ENCODE measurements at places on chromosomes 16 and 17.
A peak's percentile ranks its signal among the peaks of the same experiment; 100 is the strongest.

DNA sequence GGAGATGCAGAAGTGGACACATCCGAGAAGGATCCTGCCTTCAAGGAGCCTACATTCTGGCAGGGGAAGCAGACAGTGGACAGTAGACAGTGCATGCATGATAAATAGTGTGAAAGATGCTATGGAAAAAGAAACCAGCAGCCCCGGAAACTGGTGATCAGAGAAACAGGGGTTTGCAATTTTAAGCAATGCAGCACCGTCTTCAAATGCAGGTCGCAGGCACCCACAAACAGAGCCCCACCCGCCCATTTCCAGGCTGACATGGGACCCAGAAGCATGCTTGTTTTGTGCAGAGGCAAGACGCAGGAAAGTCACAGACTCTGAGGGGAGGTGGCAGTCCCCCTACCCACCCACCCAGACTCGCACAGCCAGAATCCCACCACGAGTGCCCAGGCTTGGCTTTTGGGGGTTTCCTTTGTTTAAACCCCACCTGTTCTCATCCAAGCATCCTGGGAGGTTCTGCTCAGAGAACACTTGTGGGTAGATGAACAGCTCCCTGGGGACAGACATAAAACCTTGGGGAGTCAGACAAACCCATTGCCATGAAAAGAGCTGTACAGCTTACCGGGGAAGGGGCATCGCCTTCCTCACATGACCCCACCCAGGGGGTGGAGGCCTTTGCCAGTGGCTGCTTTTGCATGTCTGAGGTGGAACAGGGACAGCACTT lies 114.3 kb downstream of the MGAT5B start:
- no peak for DNase-seq

DNA sequence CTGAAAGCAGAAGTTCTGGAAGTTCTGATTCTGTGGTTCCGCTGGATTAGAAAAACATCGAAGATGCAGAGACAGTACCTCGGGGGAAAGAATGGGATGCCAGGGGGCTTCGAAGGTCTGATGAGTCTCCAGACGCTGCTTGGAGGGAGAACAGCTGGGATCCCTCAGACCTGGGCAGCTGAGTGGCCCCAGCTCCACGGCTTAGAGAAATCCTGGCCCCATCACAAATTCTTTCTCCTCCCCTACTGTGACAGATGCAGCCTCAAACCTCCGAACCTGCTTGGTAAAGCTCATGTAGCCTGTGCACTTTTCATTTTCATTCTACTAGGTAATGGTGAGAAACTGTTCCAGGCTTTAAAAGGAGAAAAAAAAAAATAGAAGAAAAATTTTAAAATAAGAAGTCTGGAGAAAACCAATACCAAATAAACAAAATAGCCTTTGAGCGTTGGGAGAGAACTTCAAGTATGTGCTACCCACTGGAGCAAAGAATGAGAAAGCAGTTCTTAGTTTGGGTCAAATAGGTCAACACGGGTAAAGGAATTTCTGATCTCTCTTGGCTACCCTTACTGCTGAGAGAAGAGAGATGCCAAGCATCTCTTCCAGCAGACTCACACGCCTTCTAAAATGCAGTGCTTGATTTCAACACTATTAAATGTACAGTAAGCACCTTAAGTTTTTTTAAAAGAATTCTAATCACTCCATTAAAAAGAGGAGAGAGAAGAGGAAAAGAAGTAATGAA lies 19.9 kb downstream of the MAF start:
- no peak for DNase-seq

GRCh38 chr17:60396412-60396811 lies 4.5 kb upstream of the USP32 start:
- no peak for DNase-seq

DNA sequence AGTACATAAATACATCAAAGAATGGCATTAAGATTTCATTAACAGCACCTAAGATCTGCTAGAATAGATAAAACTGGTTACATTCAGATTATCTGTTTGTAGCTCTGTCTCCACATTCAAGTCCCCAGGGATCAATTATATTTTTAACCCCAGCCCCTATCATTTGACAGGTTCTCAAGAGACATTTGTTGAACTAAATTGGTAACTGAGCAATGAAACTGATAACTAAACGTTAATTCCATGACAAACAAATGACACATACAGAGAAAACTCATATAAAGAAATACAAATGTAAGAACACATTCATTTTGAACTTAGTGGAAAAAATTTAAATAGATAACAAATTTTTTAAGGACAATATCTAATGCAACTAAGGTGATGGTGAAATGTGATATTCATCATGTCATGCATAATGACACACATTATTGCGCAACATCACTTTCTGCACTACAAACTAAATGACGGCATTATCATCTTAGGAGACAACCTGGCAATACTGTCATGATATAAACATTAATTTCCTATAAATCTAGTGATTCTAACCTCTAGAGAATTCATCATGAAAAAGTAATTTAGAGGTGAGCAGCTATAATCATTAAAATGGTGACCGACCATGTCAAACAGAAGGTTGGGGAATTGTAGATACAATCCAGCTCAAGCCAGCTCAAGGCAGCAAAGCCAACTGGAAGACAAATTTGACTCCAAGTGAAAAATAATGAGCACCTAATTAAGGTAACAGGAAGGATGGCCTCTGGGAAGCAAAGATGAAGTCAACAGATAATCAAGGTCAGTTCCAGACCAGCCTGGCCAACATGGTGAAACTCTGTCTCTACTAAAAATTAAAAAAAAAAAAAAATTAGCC lies 9.5 kb downstream of the ARHGAP17 start:
- DNase-seq = peak; percentile 24

- no peak for DNase-seq
Observed at GRCh38 chr16:15608398-15609285, 34.3 kb downstream of the MARF1 start.

- peak; percentile 42 for DNase-seq
Observed at GRCh38 chr17:8393470-8394231, 4.0 kb downstream of the RNF222 start.

DNA sequence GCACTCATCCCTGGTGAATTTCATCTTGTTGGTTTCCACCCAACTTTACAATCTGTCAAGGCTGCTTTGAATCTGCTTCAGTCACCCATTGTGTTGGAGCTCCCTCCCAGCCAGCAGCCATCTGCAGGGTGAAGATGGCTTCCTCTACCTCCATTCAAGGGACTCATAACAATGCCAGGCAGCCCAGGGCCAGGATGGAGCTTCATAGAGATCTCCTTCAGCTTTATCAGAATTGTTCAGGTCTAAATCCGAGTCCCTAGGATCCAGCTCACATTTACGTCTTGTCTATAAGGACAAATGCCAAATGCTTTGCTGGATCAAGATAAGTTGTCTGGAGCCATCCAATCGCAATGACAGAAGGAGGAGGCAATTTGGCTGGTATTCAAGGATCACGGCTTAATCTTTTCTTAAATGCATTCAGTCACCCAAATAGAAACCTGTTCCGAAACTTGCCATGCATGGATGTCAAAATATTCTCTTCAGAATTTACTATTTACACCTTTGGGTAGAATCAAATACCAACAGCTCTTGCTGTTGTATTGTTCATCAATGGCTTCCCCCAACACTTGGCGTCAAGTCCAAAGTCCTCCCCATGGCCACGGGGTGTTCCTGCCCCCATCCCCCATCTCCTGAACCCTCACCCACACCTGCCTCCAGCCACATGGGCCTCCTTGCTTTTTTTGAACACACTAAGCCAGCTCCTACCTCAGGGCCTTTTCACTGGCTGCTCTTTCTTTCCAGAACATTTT lies 3.8 kb upstream of the FAM171A2 start:
- DNase-seq = no peak

DNA sequence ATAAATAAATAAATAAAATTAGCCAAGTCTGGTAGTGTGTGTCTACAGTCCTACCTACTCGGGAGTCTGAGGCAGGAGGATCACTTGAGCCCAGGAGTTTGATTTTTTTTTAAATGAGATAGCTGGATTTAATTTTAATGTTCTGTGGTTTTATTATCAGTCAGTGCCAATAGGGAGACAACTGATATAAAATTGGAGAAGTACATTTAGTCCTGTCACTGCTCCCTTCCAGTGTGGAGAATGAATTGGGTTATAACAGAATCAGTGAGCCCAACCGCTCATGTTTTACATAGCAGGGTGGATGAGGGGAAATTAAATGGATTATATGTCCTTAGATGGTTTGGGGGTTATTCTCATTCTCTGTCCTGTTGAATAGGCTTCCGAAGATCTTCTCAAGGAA lies 6.2 kb downstream of the NME1 start:
- DNase-seq = no peak

- no peak for DNase-seq
Observed at GRCh38 chr17:41970901-41971331, 4.3 kb downstream of the CNP start.

GRCh38 chr16:59342669-59343068 lies 608.6 kb upstream of the GOT2 start:
- DNase-seq = no peak

DNA sequence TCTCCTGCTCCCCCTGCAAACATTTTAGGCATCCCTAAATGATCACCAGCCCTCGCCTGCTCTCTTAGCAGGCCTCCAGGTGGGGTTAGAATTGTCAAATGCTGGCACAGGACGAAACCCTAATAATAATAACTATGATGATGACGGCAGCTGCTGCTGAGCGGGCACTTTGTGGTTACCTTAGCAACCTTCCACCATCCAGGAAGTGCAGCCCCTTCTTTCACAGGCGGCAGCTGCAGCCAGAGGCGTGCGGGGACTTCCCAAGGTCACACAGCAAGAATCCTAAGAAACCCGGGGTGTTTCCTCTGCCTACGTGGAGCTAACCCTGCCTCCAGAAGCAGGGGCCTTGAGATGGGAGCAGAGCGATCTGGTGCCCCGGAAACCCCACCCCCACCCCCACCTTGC lies 22.4 kb upstream of the EIF1 start:
- DNase-seq = peak; percentile 64

GRCh38 chr16:47626246-47626645 lies 165.1 kb downstream of the PHKB start:
- DNase-seq = no peak

- DNase-seq = no peak
Observed at GRCh38 chr17:83198366-83199341, 119.2 kb downstream of the METRNL start.

GRCh38 chr16:60299241-60299776 lies 1565.2 kb upstream of the GOT2 start:
- DNase-seq = no peak

DNA sequence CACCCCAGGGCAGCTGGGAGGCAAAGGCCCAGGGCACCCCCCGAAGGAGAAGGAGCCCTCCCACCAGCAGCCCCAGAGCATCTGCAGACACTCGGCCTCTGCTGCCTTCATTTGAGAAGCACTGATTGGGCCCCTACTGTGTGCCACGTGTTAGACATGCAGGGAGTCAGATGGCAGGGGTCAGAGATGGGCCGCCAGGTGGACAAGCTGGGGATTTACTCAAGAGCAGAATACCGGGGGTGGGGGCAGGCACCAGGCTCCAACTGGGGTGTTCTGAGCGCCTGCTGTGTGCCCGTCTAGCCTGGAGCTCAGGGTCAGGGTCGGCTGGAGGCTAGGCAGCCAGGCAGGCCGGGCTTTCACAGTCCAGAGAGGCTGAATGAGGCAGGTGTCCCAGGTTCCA lies 18.7 kb downstream of the TPSG1 start:
- DNase-seq = no peak

GRCh38 chr16:68217506-68217905 lies 18.4 kb downstream of the ESRP2 start:
- DNase-seq = no peak

- no peak for DNase-seq
Observed at GRCh38 chr17:79504181-79504605, 106.7 kb downstream of the RBFOX3 start.

DNA sequence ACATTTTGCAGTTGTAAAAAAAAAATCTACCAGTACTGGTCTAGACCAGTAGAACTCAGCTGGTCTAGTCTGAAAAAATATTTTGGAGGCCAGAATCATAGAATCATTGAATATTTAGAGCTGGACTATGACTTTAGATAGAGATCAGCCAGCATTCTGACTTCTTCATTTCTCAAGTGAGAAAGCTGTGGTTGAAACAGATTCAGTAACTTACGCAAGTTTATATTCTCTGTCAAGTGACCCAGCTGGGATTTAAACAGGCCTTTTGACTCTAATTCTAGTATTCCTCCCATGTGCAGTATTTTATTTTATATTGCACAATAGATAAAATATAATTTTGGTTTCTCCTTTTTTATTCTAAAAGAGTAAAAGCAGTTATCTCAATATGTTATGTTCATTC lies 4.9 kb downstream of the TNRC6A start:
- DNase-seq = no peak

DNA sequence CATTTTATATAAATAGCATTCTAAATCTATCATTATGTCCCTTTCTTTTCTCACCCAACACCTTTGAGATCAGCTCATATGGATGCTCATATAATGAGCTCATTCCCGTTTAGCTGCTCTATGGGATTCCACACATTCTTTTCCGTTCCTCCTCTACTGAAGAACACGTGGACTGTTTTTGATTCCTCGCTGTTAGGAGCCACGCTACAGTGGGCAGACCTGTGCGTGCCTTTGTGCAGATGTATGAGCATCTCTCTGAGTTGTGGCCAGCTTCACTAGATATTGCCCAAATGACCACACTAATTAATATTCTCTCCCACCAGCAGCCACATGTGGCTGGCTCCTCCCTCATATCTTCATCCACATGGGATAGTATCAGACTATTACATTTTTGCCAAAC lies 6.0 kb upstream of the TNFRSF13B start:
- no peak for DNase-seq

DNA sequence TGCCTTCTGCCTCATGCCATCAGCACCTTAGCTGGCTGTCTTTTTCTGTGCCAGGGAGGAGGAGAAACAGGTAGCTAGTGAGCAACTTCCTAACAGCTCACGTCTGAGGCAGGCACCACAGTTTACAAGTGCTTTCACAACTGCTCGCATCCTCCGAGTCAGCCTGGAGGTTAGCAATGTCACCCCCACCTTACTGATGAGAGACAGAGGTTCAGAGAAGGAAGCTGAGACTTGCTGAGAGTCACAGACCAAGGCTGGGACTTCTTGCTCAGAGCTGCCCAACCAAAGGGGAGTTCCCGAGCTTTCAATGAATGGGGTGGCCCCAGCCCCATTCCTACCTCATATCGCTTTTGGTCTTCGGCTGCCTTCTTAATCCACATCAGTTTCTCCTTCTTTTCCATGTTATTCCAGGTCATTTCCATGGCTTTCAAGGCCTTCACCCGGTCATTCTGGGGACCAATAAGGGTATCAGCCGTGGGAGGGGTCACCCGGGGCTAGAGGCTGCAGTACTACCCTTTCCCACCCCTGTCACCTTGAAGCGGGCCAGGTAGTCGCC lies 9.6 kb downstream of the UBTF start:
- DNase-seq = peak; percentile 49

DNA sequence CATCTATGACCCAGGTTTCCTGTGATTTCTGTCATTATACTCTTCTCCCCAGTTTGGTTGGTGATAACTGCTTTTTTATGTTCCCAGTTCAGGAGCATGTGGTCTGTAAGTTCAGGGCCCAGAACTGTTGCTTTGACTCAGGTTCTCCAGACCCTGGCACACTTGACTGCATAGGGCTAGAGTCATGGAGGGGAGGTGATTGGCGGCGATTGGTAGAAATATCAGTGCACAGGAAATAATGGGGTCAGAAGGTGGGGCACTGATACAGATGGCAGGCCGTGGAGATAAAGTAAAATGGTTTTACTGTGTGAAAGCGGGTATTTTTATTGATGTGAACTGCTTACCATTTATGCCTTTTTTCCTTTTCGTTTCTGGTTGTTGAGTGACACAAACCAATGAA lies 28.7 kb downstream of the TAC4 start:
- DNase-seq = no peak
